ENCODE measurements at places on chromosomes 13 and 19. TPM values are rescaled to one million over a fixed set of nuclear protein-coding genes. Genes with fewer than 3 reads are reported as not detected.
A peak's percentile ranks its signal among the peaks of the same experiment; 100 is the strongest.

DNA sequence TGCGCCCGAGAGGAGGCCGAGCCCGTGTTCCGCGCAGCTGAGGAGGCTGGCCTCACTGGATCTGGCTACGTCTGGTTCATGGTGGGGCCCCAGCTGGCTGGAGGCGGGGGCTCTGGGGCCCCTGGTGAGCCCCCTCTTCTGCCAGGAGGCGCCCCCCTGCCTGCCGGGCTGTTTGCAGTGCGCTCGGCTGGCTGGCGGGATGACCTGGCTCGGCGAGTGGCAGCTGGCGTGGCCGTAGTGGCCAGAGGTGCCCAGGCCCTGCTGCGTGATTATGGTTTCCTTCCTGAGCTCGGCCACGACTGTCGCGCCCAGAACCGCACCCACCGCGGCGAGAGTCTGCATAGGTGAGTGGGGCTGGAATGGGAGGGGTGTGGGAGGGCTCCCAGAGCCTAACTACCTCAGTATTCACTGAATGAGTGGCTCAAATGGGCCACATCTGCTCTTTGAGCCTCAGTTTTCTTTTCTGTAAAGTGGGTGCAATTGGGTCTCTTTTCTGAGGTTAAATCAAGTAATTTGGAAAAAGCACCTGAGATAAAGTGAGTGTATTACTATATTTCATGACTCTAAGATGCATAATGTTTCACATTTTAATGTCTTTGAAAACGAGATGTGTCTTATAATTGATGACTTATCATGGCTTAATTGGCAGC, 11.7 kb downstream of the GRIN2D start:
- DNase-seq = no peak

DNA sequence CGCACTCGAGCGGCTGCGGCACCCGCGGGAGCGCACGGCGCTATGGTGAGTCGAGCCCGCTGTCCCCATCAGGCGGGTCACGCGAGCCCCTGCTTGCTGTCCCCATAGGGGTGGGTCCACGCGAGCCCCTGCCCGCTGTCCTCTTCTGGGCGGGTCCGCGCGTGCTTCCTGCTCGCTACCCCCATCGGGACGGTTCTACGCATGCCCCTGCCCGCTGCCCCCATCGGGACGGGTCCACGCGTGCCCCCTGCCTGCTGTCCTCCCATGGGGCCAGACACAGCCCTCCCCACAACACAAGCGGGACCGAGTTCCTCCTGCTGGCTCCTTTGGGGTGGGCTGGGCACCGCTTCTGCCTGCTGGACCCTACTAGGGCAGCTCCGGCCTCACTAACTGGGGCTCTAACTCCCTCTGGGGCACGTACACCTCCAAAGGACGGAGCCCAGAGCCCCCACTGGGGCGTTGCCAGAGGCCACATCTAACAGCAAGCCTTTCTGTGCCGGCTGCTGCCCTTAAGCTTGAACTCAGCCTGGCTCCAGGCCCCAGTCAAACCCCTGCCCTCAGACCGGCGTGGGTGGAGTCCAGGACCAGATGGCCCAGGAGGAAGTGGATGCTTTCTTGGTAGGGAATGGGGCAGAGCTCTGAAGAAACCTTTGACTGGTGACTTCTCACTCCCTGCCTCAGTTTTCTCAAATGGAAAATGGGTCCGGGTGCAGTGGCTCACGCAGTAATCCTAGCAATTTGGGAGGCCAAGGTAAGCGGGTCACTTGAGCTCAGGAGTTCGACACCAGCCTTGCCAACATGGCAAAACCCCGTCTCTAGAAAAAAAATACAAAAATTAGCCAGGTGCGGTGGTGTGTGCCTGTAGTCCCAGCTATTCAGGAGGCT, 722 bp downstream of the COLGALT1 start:
- peak; percentile 91 for DNase-seq

Gene DCLK1
- total RNA-seq = 112 TPM

DNA sequence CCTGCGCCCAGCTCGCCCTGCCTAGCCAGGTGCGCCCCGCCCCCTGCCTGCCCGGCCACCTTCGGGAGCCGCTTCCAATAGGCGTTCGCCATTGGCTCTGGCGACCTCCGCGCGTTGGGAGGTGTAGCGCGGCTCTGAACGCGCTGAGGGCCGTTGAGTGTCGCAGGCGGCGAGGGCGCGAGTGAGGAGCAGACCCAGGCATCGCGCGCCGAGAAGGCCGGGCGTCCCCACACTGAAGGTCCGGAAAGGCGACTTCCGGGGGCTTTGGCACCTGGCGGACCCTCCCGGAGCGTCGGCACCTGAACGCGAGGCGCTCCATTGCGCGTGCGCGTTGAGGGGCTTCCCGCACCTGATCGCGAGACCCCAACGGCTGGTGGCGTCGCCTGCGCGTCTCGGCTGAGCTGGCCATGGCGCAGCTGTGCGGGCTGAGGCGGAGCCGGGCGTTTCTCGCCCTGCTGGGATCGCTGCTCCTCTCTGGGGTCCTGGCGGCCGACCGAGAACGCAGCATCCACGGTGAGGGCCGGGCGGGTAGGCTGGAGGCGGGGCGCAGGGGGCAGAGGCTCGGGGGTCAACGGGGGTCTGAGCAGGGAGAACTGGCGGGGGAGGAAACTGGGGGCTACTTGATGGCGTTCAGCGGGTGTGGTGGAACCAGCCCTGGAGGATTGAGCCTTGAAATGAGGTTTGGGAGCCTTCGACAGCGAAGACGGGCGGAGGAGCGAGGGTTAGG, at the start of gene SPINT2:
Gene SPINT2, plus strand, starts transcription at position 88 of the 727 bp plus-strand sequence. Its CDS starts 320 bp downstream, at position 408.
- peak; percentile 83 for DNase-seq

Gene PRR22
- 2.2 TPM for total RNA-seq

DNA sequence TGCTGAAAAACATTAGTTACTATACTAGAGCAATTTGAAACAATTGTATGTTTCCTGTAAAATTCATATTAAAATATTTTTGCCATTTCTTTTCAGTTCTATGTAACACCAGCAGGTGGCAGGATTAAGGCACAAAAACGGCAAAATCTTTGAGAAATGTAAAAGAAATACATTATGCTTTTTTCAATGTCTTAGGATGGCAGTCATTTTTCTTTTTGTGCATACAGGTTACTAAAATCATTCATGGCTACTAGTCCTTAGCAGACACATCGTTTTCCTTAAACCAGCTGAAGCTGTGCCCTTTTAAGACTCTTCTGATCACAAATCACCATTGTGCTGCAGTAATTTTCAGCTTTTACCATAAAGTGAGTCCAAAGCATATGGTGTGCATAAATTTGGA, 800.7 kb upstream of the SLITRK5 start:
- DNase-seq = no peak

Gene ZNF805
- 15.5 TPM for total RNA-seq

DNA sequence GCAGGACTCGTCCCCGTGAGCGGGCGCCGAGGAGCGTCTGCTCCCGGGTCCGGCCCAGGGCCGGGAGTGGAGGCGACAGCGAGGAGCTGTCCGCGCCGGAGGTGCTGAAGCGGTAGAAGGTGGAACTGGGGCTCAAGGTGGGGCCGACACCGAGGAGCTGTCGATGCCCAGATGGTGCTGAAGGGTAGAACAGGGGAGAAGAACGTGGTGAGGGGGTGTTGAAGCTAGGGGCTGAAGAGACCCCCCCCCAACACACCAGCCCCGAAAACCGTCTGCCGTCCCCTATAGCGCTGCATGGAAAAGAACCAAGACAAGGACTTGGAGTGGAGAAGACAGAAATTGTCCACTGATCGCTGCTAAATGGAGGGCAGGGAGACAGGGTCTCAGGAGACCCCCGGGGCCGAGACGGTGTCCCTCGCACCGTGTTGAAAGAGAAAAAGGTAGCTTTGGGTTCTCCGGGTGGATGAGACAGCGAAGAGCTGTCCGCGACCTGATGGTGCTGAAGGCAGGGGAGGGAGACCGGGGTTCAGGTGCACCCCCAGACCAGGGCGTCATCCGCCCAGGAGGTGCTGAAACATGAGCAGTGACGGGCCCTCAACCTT, 7.1 kb upstream of the PDE4C start:
- DNase-seq = no peak

GRCh38 chr19:42191855-42192254, 25.6 kb downstream of the DEDD2 start:
- no peak for DNase-seq

Gene KDM4B
- total RNA-seq = 31.0 TPM

DNA sequence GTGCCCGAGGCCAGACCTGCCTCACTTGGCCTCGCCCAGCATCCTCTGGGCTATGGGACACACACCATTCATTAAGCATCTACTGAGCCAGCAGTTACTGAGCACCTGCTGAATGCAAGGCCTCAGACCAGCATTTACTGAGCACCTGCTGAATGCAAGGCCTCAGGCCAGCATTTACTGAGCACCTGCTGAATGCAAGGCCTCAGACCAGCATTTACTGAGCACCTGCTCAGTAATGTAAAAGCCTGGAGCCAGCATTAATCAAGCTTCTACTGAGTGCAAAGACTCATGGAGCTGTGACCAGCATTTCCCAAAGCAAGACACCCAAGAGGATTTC, 3.7 kb downstream of the ATP8B3 start:
- no peak for DNase-seq

Data from posterior vena cava (tissue), 2 donors.